BJ (cell line): ENCODE measurements at places on chromosomes 3 and 15. TPM values are rescaled to one million over a fixed set of nuclear protein-coding genes. Genes with fewer than 3 reads are reported as not detected.

GRCh38 chr3:165786013-165786412, 51.2 kb downstream of the BCHE start:
- no peak for DNase-seq

DNA sequence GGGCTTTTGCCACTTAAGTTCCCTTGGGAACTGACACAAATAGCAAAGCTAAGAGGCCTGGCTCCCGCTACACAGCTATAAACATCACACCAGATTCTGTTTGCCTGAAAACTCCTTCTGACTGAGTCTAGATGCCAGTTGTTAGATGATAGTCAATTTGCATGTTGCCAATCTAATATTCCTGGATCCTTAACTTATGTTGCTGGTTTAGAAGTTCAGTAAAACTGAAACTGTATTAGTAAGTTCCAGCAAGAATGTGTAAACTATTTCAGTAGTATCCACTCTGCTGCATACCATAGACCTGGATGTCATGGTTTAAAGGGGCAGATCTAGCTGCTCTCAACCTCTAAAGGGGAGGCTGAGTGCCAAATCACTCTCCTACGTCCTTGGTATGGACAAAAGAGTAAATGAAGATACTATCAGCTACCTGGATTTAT, 27.1 kb upstream of the LACTB start:
- no peak for DNase-seq

Gene CAND2
- 1.3 and 2.3 TPM in 2 replicates for polyA plus RNA-seq

DNA sequence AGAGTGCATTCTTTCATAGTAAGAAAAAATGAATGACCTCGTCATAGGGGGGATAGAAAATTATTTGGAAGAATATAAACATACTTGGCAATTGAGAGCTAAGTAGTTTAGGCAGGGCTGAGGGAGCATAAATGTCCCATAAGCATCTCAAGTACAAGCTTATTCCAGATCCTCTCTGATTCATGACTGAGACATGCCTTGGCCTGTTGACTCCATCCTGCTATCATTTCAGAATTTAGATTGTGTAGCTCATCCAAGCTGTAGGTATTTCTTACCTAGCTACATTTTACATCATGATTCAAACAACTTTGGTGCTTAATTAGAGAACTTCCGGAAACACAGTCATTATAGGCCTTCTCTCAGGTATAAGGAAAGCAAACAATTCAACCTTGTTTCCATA, 12.3 kb downstream of the POGLUT1 start:
- DNase-seq: no peak

GRCh38 chr3:55690726-55691125, 203.6 kb upstream of the WNT5A start:
- DNase-seq: no peak

- no peak for DNase-seq
Observed at GRCh38 chr3:187025656-187026316, 95.5 kb downstream of the ST6GAL1 start.

GRCh38 chr15:44243141-44243540, 45.4 kb upstream of the GOLM2 start:
- no peak for DNase-seq

GRCh38 chr3:120473896-120474675, 23.3 kb upstream of the FSTL1 start:
- DNase-seq: no peak
